ENCODE measurements at places on chromosomes 1 and 21.
A peak's percentile ranks its signal among the peaks of the same experiment; 100 is the strongest.

- DNase-seq, result no peak
Measured at GRCh38 chr1:171221665-171222591, 26.4 kb upstream of the FMO1 start.

- no peak for DNase-seq
Measured at GRCh38 chr1:157659576-157660247, 40.9 kb downstream of the FCRL3 start.

- DNase-seq, result peak; percentile 34
Measured at GRCh38 chr1:204924013-204924759, 53.5 kb downstream of the NFASC start.

DNA sequence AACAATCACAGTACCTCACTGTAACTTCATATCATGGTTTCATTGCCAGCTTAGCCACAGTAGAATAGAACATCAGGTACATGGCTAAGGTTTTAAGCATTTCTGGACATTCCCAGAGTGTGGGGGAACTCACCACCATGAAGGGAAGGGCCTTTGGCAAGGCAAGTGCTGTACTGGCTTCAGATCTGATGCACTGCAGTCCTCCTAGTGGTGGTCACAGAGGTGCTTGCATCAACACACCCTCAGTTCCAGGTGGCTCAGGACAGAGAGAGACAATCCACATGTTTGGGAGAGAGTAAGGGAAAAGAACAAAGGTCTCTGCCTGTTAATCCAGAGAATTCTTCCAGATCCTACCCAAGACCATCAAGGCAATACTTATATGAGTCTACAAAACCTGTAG, 528.4 kb upstream of the RGS18 start:
- no peak for DNase-seq

DNA sequence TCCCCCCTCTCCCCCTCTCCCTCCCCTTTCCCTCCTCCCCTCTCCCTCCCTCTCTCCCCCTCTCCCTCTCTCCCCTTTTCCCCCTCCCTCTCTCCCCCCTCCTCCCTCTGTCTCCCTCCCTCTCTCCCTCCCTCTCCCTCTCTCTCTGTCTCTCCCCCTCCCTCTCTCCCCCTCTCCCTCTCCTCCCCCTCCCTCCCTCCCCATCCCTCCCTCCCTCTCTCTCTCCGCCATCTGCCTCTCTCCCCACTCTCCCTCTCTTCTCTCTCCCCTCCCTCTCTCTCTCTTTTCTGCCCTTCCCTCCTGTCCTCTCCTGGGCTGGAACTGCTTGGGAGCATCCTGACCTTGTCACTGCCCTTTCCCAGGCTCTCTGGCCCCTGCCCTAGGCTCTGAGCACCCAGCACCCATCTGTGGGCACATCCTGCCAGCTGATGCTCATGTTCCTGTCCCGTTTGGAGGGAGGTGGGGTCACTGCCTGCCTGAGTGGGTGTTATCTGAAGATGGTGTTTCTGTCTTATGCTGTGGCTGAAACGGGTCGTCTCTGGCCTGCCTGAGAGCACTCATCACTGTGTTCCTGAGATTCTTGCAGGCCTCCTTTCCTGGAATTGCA, 10.8 kb downstream of the FTCD start:
- no peak for DNase-seq

- no peak for DNase-seq
Measured at GRCh38 chr1:108557296-108557695, 2.6 kb upstream of the EEIG2 start.

DNA sequence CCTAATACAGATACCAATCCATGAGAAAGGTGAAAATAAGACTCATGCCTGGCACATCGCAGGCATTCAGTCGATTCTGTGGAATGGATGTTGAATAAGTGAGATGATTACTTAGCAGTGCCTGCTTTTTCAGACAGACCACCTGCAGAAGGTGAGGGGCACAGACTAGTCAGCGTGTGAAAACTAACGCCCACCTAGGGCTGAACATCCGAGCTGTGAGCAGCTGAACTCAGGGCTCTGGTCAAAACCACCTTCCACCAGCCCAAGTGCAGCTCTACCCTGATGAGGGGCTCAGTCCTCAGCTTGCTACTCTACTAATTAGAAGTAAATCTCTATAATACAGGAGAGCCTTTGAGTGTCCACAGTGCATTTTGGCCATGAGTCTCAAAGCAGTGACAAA, 32.5 kb downstream of the LMX1A start:
- peak; percentile 30 for DNase-seq

- no peak for DNase-seq
Measured at GRCh38 chr21:41961282-41961701, 7.5 kb upstream of the C2CD2 start.

DNA sequence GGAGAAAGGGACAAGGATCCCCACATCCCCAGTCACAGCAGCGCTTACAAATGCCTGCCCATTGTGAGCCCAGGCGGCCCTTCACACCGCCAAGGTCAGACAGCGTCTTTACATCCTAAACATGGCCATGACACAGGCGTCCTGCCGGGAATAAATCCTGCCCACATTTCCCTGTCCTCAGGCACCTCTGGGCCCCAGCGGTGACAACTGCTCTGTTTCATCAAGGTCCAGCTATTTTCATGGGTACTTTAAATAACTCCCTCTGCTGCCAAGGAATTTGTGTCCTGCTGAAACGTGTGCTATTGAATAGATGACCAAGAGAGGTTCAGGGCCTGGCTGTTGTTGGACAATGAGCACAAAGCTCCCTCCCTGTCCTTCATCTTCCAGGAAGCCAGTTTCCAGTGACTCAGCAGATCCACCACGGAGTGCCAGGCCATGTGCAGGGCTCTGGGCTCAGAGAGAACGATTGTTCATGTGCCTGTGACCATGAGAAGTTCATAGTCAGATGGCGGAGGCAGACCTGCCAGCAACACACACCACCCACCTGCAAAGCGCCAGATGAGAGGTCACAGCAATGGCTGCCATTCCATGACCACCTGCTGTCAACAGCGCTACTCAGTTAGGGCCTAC, 195.8 kb downstream of the MATN1 start:
- peak; percentile 73 for DNase-seq

DNA sequence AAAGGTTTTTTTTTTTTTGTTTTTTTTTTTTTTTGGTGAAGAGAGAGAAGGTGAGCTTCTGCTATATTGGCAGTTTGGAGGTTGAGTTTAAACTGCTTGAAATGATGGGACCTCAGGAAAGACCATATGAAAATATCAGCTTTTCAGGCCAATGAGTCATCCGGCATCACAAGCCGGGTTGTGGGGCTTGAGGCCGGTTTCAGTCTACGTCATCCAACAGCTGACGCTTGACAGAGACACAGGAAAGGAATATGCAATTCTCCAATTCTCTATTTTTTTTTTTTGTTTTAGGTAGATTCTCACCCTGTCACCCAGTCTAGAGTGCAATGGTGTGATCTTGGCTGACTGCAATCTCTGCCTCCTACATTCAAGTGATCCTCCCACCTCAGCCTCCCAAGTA, 52.4 kb downstream of the KCNJ6 start:
- DNase-seq, result peak; percentile 38

DNA sequence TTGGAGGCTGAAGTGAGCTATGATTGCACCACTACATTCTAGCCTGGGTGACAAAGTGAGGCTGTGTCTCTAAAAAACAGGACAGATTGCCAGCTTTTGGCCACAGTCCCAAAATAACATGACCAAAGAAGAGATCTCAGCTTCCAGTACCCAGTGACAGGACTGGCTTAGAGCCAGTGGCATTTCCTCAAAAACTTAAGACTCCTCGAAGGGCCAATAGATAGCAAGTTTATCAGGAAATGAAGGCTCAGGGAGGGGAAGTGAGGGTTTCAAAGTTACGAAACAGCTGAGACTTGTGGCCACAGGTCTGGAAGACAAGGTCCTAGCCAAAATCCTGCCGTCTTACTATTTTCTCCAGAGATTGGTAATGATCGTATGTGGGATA, 6.3 kb upstream of the TMEM39B start:
- DNase-seq, result no peak

DNA sequence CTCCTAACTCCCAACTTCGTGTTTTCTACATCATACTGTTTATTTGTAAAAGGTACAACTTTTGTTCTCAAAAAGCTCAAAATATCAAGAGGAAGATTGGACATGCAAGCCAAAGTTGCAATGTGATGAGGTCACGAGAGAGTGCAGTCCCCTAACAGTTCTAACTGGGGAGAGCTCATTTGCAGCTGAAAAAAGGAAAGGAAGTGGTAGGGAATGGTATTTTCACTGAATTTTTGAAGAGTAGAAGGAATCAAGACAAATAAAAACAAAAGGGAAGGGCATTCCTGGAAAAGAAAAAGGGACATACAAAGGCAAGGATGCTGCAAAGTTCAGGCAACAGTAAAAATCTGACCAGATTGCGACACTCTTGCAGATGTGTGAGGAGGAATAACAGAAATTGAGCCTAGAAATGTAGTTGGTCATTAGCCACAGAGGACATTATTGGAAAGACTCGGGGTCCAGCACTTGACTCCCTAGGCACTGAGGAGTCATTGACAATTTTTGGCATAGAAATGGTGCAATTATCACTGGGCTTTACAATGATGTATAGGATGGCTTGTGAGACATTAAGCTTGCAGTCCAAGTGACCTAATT, 67.9 kb downstream of the TBX15 start:
- no peak for DNase-seq

DNA sequence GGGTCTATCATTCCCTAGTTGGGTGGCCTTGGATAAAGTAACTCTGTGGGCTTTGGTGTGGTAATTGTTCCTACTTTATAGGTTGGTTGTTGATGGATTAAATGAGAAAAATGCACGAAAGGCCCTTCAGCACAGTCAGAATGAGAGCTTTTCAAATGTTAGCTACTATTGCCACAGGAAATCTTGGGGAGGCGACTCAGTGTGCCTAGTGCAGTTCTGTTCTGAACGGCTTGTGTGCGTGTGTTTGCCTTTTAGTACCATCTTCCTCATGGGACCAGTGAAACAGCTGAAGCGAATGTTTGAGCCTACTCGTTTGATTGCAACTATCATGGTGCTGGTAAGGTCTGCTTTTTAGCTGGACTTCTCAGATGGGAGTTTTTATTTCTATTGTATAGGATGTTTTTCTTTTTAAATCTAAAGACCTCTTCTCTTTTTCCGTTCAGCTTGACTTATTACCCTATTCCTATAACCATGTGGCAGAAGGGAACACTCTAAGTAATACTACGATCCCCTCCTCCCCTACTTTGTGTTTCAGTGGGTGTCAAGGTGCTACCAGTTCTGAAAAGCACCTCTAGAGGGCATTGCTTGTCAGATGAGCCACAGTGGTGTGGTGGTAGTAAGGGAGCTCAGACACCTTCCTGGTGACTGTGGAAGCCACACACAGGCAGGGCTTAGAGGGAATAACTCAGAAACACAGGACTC, 9.2 kb downstream of the SFT2D2 start:
- no peak for DNase-seq

GRCh38 chr1:74571891-74572290, 59.5 kb upstream of the LRRC53 start:
- DNase-seq, result no peak

DNA sequence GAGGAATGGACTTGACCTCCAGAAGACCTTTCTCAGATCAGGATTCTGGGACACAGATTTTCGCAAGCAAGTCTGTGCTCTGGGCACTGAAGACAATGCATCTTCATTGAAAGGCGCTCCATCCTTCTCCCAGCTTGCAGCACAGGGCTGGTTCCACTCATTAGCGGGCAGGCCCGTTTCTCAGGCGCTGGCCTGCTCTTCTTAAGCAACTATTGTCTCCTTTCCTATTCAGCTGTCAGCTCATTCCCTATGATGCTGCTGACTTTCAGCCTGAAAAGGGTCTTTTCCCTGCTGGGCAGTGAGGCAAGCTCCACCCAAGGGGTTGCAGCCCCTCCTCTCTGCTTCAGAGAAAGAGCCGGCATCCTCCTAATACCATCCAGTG, 91.9 kb upstream of the PLXNA2 start:
- no peak for DNase-seq

- DNase-seq, result no peak
Measured at GRCh38 chr1:116988248-116988647, 13.3 kb upstream of the CD101 start.

- DNase-seq, result no peak
Measured at GRCh38 chr1:35264871-35265270, 3.6 kb upstream of the ZMYM4 start.

DNA sequence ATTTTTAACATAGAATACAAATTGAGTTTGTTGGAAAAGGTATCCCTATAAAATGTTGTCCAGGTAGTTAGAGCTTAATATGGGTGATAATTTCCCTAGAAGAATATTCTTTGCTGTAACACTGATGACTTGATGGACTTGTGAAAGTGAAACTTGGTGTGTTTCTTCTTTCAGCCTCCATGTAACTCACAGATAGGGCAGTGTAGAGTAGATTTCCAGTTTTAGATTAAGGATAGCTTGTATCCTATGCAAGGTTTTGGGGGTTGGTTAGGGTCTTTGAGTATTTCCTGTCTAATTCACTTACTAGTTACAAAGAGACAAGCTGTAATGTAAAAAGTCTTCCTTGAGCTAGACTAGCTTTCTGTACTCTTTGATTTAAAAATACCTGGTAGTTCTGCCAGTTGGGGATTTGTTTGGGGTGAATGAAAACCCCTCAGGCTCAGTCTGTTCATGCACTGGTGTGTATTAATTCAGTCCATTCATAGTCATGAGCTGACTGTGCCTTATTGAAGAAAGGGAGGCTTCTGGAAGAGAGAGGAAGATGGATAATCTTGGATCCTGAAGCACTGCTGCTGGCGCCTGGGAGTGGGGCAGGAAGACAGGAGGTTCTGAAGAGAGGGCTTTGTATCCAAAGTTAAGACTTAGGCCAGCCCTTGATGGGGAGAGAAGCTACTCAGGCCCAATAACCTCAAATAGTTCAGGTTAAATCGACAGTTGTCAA, 83.6 kb downstream of the CAMTA1 start:
- no peak for DNase-seq

DNA sequence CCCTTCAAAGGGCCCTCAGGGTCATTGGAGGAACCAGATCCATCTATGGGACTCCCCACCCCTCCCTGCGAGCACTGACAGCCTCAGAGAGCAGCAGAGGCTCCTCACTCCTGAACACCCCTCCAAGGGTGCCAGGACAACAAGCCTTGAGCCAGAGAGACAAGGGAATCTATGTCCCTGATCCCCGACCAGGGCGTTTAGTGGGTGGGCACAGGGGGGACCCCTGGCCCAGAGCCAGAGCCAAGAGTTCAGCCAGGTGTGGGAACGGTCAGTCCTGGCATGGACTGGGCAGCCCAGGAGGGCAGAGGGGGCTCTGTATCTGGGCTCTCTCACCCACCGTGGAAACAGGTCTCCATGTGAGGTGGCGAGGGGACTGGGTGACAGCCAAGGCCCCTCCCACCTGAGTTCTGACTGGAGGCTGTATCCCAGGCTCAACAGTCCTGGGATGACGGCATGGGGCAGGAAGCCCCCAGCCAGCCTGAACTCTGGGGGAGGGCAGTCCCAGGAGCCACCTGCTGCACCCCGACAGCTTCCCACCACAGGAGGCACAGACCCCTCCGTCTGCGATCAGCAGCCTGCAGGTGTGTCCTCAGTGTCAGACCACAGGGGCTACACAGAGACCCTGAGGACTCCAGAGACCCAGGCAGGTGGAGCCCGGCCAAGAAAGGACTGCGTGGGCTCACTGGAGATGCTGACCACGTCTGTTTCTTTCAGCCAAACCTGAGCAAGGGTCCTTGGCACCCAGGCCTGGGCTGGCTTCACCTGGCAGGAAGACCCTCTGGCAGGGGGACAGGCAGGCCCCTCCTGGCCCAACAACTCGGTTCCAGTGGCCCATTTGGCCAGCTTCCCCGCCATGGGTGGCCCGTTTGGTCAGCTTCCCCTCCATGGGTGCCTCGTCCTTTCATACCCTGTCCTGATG, 11.2 kb upstream of the SRARP start:
- no peak for DNase-seq

GRCh38 chr1:107512836-107513235, 372.0 kb downstream of the NTNG1 start:
- no peak for DNase-seq
